ENCODE measurements at places on chromosomes 16 and 17. TPM values are rescaled to one million over a fixed set of nuclear protein-coding genes. Genes with fewer than 3 reads are reported as not detected.

MSLN gene
- 19.4 TPM for total RNA-seq

SMIM22 gene
- total RNA-seq: 36.5 TPM

DNA sequence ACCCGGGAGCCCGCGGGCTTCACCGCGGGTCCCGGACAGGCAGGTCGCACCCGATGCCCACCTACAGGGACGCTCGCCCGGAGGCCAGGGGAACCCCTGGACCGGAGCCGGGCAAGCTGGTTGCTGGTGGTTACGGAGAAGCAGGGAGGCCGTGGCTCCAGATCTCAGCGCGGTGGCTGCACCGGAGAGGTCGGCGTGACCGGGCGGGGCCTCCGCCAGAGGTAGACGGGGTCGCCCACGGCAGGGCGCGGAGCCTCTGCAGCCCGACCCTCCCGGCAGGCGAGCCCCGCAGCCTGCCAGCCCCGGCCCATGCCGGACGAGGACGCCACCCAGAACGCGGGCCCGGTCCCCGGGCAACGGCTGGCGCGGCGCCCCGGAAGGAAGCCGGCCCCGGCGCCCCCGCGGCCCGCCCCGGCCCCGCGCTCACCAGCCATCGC lies 341 bp downstream of the PCYT2 start:
- peak; percentile 25 for DNase-seq

TMEM100 gene
- 7.2 TPM for total RNA-seq

MEIOC gene
- total RNA-seq: 0.28 TPM

TRIM65 gene
- total RNA-seq: 23.6 TPM

OMG gene
- not detected for total RNA-seq

TBC1D3H gene
- total RNA-seq: not detected

- DNase-seq: no peak
These were observed 74.1 kb downstream of the MYH11 start for GRCh38 chr16:15782573-15783365.

- DNase-seq: no peak
These were observed 18.2 kb upstream of the HP start for GRCh38 chr16:72036098-72036497.

- DNase-seq: peak; percentile 76
These were observed at the start of gene CRYM for GRCh38 chr16:21277927-21278706. TSS of gene CRYM (minus strand) at chr16:21278290. CDS start at chr16:21278251, 39 bp downstream.

- no peak for DNase-seq
These were observed 4.8 kb upstream of the ADAT1 start for GRCh38 chr16:75627851-75628250.

DNA sequence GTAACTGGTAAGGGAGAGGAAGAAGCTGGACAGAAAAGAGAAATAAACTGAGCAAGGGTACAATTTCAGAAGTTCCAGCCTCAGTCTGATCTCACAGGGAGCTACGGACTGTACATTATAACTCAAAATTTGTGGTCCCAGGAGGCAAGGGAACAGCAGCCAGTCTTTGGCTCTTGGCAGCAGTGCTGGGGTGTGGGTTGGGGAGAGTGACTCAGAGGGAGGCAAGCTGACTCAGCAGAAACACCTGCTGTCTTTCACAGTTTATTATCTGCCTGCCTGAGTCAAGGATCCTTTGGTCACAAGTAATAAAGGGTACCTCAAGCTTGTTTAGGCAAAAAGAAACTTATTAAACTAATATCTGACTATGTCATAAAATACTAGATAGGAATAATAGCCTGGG lies 73.5 kb upstream of the KIF2B start:
- DNase-seq: no peak

- no peak for DNase-seq
These were observed 9.3 kb downstream of the SSTR5 start for GRCh38 chr16:1081734-1082265.

Data from kidney (tissue), 22 donors.